Amniotic stem cell (primary cell): ENCODE measurements at places on chromosomes 2 and 18.

GRCh38 chr2:171754254-171754939, 67.1 kb downstream of the DYNC1I2 start:
- no peak for DNase-seq

DNA sequence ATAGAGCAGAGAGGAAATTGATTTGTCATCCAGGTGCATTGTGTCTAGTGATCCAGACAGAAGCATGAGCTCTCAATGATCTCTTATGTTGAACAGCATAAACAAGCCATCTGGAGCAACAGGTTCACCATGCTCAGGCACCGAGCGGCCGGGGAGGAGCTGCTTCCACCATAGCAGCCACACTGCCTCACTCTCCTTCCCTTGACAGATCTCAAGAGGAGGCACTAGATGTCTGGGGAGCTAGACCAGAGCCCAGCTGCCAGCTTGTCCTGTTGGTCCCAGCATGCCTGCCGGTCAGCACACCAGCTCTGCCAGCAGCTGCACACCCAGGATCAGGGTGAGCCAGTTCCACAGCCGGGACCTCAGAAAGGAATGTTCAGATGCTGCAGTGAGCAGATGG, 17.5 kb upstream of the LONRF2 start:
- DNase-seq = no peak

- no peak for DNase-seq
Observed at GRCh38 chr2:109447776-109448175, 166.0 kb downstream of the SEPTIN10 start.

- DNase-seq = no peak
Observed at GRCh38 chr2:70892750-70893149, 43.0 kb upstream of the ATP6V1B1 start.

GRCh38 chr2:216992056-216992675, 132.3 kb upstream of the TNP1 start:
- no peak for DNase-seq
